ENCODE measurements at places on chromosomes 5 and 9. TPM values are rescaled to one million over a fixed set of nuclear protein-coding genes. Genes with fewer than 3 reads are reported as not detected.

The CHSY3 gene
- 1.4 TPM for total RNA-seq

The SVEP1 gene
- total RNA-seq: 9.0 TPM

The FBLL1 gene
- total RNA-seq: not detected

The SPINK6 gene
- total RNA-seq: not detected

All from heart left ventricle (tissue), 16 donors.